ENCODE measurements at places on chromosomes 6 and 20. TPM values are rescaled to one million over a fixed set of nuclear protein-coding genes. Genes with fewer than 3 reads are reported as not detected.

DNA sequence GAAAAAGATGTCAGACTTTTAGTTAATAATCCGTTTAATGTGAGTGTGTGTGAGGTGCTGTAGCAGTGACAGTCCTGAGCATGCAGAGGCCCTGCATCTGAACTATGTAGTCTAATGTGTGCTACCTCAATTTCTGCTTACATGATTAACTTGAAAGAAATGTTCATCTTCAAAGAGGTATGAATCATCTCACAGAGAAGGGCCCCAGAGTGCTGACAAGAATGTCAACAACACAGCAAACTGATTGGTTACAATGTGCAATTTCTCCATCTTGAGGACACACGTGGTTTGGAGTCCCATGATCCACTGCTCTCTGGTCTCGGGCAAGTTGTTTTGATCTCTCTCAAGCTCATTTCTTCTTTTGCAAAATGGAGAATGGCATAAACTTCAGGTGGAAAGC, 61.7 kb upstream of the EMILIN3 start:
- DNase-seq, result no peak

GRCh38 chr6:36347621-36348020, 10.9 kb upstream of the BNIP5 start:
- DNase-seq, result no peak

DNA sequence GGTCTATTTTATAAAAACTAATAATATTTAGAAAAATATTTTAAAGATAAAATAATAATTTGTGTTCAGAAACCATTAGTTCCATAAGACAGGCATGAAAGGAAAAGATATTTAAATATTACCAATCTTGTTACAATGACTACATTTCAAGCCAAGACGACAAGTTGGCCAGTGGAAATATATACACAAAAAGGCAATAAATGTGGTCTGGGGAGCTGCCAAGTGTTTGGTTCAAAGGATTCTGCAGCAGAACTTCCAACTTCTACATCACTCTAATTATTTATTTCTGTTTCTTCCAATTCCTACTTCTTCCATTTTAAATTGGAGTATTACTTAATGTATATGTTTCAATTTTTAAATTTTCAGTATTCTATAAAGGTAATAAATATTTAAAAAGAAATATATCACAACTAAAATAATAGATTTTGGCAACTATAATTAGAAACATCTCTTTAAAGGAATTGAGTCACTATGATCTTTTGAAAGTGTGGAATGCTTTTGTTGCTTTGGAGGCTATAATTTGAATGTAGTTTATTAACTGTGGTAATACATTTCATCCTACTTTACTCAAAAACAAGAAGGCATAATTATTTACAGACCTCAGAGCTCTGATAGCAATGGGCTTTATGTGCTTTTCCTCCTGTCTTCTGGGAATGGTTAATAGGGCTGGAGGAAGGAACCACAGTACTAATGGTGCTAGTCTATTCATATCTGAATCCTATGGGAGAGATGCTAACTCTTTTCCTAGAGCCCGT, 129.7 kb upstream of the FAM184A start:
- no peak for DNase-seq

KCNG1 gene
- 0.40 TPM for total RNA-seq

- no peak for DNase-seq
Measured at GRCh38 chr6:118319894-118320649, 228.0 kb upstream of the PLN start.

DNA sequence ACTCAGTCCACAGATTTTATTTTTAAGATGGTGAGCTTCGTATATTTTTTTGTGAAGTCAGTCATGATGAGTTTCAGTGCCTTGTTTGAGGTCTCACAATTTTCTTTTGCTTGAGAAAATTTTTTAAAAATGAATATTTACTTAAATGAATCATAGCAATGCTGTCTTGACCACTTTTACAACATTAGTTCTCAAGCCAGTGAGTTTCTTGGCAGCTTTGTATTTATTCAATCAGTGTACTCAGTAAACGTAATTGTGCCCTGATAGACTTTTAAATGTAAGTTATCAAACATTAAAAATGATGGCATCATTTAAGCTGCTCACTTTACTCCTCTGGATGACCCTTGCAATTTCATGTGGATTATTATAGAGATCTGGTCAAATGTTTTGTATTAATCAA, 261.4 kb downstream of the KHDC1L start:
- DNase-seq, result no peak

GRM4 gene
- total RNA-seq, result not detected

DNA sequence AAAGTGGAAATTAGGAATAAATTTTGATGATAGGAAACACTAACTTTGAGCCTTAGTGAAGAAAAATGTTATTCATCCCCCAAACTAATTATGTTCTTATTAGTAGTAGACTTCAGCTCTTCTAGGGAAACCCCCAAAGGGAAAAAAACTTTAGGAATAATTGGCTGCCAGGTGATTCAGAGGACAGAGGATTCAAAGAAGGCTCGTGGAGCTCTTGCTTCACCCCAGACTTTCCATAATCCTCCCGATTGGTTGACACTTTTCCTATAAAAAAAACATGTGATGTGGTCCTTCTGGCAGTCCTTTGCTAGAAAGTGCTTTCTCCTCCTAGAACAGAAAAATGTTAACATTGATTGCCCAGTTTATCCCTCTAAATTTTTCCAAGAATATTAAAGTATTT, 5.6 kb upstream of the CCDC170 start:
- no peak for DNase-seq

- no peak for DNase-seq
Measured at GRCh38 chr6:91281901-91282300, 695.0 kb upstream of the MAP3K7 start.

FAM217B gene
- total RNA-seq, result 3.2 TPM

DNA sequence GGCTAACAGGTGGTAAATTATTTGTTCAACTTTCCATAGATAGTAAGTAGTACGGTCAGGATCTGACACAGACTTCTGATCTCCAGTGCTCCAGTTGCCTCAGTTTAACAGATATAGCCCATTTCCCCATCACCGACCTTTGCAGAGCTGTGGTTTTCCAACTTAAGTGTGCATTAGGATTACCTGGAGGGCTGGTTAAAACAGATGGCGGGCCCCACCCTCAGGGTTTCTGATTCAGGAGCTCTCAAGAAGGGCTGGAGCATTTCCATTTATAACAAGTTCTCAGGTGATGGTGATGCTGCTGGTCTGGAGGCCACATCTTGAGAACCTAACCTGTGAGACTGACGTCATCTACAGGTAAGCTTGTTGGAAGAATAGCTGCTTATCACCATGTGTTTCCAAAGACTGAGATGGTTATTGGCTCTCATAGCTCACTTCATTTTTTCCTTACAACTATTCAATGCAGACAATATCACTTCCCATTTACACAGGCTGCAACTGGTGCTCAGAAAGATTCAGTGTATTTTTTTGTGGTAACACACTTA, 360.1 kb upstream of the CHD6 start:
- no peak for DNase-seq

FOXP4 gene
- 3.1 TPM for total RNA-seq

- DNase-seq, result no peak
Measured at GRCh38 chr6:169825558-169826225, 74.3 kb downstream of the ERMARD start.

RBM38 gene
- total RNA-seq, result 21.8 TPM

MEI4 gene
- not detected for total RNA-seq

- no peak for DNase-seq
Measured at GRCh38 chr6:170393807-170394399, 87.3 kb downstream of the FAM120B start.

GRCh38 chr20:38722683-38723016, 1.6 kb upstream of the SLC32A1 start:
- no peak for DNase-seq

SPATS1 gene
- total RNA-seq, result not detected

DNA sequence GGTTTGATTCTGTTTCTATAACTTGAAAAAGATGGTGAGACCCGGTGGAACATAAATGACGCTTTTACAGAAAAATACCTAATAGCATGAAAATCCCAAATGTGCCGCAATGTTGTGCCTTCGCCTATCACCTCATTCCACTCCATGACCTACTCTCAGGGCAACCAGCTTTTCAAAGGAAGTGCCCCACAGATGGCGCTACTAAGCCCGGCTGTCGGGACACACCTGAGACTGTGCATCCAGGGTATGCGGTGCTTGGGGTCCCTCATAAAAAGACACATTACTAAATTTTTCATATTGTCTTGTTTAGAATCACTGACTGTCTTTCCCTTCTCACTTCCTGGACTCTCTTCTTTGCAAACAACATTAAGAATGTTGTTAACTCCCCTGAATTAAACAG, 145.5 kb upstream of the RPS6KA2 start:
- DNase-seq, result no peak

ACSS1 gene
- total RNA-seq, result 22.0 TPM

ANKRD66 gene
- not detected for total RNA-seq

PROKR2 gene
- total RNA-seq, result not detected

GRCh38 chr20:42609618-42610017, 580.1 kb downstream of the PTPRT start:
- no peak for DNase-seq

- no peak for DNase-seq
Measured at GRCh38 chr6:158031381-158032353, 50.0 kb downstream of the SYNJ2 start.

DNA sequence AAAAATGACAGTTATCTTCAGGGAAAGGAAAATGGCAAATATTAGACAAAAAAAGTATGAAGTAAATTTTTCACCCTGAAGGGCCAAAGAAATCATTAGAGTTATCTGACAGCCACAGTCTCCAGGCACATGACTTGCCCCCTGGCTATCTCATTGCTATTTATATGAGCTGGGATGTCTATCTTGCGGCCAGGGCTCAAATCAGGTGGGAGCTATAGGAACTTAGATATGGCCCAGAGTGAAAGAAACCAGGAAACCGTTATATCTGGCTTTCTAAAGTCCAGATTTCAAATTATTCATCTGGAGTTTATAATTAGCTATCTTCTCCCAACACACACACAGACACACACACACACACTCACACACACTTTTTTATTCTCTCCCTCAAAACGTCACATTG, 135.3 kb upstream of the EEF1E1 start:
- no peak for DNase-seq

GRCh38 chr6:95593025-95593424, 15.7 kb downstream of the MANEA start:
- no peak for DNase-seq

DNA sequence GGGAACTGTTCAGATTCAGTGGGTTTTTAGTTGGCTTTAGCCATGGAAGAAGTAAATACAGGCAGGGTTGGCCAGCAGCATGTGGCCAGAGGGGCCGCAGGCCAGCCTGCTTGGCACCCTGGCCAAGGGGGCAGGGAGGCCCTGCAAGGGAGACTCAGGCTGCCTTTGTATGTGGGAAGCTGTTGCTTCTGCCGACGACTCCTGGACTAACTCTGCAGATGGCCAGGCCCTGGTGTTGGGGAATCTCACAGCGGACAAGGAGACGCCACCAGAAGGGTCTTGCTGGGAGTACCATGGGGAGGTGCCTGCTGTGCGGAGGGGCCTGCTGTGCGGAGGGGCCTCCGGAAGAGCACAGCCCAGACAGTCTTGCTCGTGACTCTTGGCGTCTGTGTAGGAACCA, 25.2 kb downstream of the PYGB start:
- DNase-seq, result no peak

BMP2 gene
- total RNA-seq, result 16.1 TPM

DNA sequence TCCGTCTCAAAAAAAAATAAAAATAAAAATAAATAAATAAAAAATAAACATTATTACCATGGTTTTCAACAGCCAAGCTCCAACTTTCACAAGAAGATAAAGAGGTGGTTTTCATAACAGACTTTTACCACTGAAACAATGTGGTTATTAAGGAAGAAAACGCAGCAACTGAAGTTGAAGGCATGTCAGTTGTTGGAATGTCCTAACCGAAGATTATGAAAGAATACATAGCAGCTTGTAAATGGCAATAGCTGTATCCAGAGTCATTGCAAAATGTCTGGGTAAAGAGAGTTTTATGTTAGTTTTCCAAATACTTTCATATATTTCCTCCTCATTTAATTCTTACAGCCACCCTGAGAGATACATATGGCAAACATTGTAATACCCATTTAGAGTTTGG, 161.6 kb upstream of the MARCKS start:
- DNase-seq, result no peak

DNA sequence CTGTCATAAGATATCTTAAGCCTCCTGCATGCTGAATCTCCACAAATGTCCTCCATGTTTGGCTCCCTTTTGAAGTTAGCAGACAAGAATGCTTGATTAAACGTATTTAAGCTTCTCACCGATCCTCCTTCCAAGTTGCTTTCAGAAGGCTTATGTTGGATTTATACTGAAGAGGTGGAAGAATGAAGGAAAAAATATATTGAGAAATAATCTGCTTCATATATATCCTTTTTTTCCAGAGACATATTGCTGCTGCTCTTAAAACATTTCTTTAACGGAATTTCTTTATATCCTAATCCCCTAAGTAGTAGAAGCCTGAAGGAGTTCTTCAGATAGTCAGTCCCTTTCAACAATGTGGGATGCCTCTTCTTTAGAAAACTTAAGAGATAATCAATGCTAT, 329.0 kb upstream of the MARCKS start:
- DNase-seq, result no peak

ASIP gene
- total RNA-seq, result not detected

DNA sequence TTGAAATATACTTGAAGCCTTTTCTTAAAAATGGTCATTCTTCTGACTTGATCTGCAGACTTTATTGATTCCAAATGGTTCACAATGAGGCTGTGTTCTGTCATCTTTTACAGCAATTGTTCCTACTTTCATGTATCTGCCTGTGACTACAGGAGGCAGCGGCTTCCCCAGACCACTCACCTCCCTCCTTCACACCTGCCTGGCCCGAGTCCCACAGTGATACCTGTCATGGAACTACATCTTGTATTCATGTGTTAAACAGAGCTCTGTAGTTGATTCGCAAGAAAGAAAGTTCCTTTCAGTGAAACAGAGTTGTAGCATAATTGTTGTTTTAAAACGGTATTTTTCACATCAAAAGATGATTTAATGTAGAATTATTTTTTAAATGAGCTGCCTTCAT, 673.5 kb upstream of the AGPAT4 start:
- no peak for DNase-seq

GRCh38 chr6:35170166-35170565, 29.0 kb upstream of the TCP11 start:
- no peak for DNase-seq

- no peak for DNase-seq
Measured at GRCh38 chr20:59340201-59340885, 39.9 kb downstream of the EDN3 start.

DNA sequence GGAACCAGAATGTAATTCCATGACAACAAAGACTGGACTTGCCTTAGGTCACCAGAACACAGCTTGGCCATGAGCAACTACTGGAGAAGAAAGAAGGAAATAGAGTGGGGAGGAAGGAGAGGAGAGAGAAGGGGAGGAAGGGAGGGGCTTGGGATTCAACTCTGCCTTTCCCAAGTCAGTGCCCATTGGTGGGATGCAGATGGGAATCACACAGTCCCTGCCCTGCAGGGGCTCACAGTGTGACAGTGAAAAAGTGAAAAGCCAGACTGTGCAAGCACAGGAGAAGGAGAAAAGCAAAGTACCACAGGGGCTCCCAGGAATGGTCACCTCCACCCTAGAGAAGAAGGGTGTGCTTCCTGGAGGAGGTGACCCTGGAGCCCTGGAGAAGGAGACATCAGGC, 14.0 kb downstream of the RIMS4 start:
- DNase-seq, result no peak

GRCh38 chr6:167094820-167095637, 27.9 kb upstream of the CCR6 start:
- no peak for DNase-seq

Data from pulmonary artery endothelial cell (primary cell).